Type B pancreatic cell (in vitro differentiated cells): ENCODE measurements at places on chromosomes 11 and 22. TPM values are rescaled to one million over a fixed set of nuclear protein-coding genes. Genes with fewer than 3 reads are reported as not detected.

- no peak for DNase-seq
Measured at GRCh38 chr11:99693941-99694492, 673.3 kb downstream of the CNTN5 start.

DNA sequence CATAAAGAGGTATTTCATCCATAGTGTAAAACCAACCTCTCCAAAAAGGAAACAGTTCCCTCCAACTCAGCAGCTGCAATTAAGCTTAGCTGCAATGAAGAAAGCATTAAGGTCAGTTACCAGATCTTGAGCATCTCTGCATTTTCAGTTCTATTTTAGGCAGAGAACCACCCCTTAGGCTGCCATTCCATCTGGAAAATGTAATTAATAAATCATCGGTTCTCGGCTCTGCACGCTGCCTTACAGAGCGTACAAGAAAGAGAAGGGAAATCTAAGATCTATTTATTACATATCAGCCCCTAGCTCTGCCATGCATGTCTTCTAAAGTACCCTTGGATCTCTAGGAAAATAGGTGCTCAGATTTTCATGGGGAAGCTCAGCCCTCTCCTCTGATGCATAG, 71.5 kb downstream of the RCN1 start:
- no peak for DNase-seq

GRCh38 chr11:875203-875602, 32.6 kb downstream of the TSPAN4 start:
- DNase-seq = no peak

DNA sequence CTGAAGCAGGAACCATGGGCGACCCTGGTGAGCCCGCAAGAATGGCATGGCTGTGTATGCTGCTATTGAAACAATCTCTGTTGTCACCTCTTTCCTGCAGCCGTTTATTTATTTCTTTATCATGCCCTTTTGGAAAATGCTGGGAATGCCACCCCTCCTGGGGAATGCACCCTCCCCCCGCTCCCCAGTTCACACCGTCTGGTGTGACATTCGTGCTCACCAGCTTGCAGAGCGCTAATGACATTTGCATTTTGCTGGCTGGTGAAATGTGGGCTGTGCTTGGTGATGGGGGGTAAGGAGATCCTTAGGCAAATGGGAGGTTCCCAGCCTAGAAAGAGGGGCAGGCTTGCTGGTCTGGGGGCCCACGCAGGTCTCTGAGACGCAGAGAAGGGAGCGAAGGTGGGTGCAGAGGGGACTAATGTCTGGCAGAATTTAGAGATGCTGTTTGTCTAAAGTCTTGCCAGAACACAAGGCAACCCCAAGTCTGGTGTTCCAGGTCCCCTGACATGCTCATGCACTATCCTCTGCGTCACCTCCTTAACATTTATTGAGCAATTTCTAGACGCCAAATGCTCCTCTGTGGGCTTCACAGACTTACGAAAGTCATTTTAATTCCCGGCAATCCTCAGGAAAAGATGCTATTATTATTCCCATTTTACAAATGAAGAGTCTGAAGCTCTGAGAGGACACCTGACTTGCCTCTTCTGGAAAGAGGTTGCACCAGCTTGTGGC, 91.7 kb downstream of the TP53I11 start:
- no peak for DNase-seq

Gene PHOX2A
- total RNA-seq = 2.8 and 3.0 TPM in 2 replicates
